ENCODE measurements at places on chromosomes 7 and 10.

GRCh38 chr7:90961037-90961725 lies 303.1 kb upstream of the FZD1 start:
- DNase-seq, result no peak

GRCh38 chr7:101702362-101702850 lies 73.3 kb upstream of the MYL10 start:
- no peak for DNase-seq

- DNase-seq, result no peak
Observed at GRCh38 chr7:30143748-30144251, 9.0 kb downstream of the MTURN start.

GRCh38 chr10:16509996-16510395 lies 11.7 kb downstream of the C1QL3 start:
- DNase-seq, result no peak

- DNase-seq, result no peak
Observed at GRCh38 chr7:26307226-26307625, 15.6 kb downstream of the SNX10 start.

- no peak for DNase-seq
Observed at GRCh38 chr10:44004913-44005787, 356.5 kb upstream of the ZNF32 start.

GRCh38 chr7:106915873-106916272 lies 50.8 kb downstream of the PIK3CG start:
- DNase-seq, result no peak

GRCh38 chr10:126387041-126387921 lies 996 bp downstream of the ADAM12 start:
- no peak for DNase-seq

DNA sequence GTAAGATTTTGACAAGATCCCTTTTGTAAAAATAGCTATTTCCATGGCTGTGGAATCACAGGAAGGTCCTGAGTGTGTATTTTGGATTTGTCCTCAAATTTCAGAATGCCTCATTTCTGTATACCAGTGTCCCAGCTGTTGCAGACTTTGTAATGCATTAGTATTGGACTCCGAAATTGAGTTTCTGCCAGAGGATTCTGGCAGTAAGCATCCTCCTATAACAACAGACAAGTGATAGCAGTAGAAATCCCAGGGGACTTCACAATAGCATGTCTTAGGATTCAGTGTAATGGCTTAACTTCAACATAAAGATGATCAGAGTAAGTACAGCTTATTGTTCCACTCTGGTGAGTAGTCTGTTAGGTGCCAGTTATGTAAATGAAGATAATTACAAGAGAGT lies 104.6 kb downstream of the FOXP2 start:
- no peak for DNase-seq

DNA sequence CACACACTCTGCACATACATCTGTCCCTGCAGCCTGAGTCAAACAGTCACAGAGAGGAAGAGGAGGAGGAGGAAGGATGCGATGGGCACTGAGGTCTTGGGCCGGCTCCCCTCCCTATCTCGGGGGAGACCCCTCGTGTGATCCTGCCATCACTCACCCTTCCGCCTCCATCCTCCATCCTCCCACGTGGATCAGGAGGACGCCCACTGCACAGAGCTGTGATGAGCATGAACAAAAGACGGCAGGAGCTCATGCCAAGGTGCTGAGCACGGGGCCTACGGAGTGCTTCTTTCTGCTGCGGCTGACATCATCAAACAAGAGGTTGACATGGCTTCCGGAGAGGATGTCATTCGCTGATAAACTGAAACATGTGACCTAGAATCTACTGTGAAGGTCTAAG lies 68.0 kb downstream of the DIP2C start:
- no peak for DNase-seq

DNA sequence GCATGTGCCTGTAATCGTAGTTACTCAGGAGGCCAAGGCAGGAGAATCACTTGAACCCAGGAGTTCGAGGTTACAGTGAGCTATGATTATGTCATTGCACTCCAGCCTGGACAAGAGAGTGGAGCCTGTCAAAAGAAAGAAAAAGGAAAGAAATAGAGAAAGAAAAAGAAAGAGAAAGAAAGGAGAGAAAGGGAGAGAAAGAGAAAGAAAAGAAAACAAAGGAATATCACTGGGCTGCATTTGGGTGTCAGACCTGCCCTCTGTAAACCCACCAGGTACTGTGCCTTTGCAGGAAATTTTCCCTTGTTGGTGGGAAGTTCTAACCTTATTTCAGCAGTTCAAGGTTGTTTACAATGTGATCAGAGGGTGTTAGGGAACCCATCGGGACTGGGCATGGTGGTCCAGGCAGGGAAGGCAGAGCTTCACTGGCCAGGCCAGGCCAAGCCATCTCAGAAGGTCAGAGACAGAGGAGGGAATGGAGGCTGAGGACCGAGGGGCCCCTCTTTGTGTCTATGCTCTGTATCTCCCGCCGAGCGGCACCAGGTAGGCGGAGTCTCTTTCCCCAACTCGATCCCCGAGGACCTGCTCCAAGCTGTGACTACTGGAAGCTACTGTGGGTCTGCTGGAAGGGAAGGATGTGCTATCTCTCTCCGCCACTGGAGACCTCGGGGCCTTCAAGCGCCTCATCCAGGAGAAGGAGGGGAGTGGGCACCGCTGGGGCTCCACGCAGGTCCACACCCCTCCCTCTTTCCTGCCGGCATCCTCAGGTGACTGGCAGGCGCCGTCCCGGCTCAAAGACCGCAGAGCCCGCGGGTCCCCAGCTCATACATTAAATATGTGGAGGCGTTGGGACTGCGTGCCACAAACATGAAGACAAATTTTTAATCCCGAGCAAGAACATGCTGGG lies 15.2 kb upstream of the KAZALD1 start:
- DNase-seq, result no peak

GRCh38 chr10:9342885-9343570 lies 1288.5 kb downstream of the GATA3 start:
- DNase-seq, result no peak

DNA sequence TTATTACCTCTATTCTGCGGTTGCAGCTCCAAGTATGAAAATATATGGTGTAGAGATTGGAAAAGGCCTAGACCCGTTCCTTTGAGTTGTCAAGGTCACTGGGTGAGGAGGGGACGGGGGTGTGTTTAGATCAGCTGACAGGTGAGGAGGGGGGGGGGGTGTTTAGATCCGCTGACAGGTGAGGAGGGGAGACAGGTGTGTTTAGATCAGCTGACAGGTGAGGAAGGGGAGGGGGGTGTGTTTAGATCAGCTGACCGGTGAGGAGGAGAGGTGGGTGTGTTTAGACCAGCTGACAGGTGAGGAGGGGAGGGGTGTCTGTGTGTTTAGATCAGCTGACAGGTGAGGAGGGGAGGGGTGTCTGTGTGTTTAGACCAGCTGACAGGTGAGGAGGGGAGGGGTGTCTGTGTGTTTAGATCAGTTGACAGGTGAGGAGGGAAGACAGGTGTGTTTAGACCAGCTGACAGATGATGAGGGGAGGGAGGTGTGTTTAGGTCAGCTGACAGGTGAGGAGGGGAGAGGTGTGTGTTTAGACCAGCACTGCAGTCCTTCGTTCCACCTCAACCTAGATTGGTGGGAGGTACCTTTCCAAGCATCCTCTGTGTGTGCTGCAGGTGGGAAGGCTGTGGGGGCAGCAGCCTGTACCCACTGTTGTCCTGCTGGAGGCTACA lies 655.0 kb upstream of the ADARB2 start:
- no peak for DNase-seq

- DNase-seq, result no peak
Observed at GRCh38 chr7:82057476-82057875, 287.6 kb upstream of the HGF start.

DNA sequence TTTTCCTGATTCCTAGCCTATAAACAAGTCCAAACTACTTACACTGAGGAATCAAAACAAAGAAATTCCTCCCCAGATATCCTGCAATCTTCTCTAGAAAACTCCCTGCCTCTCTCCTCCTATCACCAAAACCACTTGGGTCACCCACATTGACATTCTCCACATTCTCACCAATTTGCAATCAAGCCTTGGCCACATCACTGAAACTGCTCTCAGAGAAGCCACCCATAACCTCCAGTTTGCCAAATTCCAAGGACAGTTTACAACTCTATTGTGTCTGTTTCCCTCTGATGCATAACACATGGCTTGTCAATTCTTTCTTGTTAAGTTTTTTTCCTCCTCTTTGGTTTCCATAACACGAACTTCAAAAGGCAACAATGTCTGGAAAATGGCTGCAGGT lies 233.5 kb downstream of the XPNPEP1 start:
- no peak for DNase-seq

Data from effector CD8-positive, alpha-beta T cell (primary cell).